T-cell (primary cell): ENCODE measurements at places on chromosomes 4 and X.

DNA sequence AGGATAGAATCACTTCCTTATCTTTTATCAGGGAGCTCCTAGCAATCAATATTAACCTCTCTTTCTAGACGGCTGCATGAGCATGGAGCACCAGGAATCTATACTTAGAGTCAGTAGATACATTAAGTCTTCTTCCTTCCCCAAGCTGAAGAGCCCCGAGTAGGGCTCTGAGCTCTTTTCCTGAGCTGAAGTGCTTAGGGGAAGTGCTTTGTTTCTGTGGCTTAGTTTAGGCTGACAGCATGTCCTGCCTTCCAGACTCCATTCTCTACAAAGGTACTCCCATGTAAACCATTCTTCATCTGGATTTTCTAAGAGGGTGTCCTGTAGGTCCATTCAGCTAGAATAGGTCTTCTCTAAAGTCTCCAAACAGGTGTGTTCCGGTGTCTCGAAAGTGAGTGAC lies 127.5 kb upstream of the AFF2 start:
- DNase-seq = no peak

DNA sequence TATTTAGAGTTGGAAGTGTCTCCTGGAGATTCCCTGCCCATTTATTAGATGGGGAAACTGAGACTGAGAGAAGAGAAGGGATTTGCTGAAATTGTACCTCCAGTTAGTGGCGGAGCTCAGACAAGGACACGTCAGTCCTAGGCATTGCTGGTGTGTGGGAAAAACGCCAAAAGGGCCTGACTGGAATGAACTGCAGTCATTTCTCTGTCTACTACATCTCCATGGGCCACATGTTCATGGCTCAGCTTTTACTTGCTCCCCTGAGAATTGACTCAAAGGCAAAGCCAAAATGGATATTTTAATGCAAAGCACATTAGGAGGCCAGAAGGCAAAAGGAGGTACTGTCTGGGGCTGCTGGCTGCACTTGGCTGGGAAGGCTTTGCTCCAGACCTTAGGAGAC lies 3.9 kb downstream of the TFDP3 start:
- no peak for DNase-seq

DNA sequence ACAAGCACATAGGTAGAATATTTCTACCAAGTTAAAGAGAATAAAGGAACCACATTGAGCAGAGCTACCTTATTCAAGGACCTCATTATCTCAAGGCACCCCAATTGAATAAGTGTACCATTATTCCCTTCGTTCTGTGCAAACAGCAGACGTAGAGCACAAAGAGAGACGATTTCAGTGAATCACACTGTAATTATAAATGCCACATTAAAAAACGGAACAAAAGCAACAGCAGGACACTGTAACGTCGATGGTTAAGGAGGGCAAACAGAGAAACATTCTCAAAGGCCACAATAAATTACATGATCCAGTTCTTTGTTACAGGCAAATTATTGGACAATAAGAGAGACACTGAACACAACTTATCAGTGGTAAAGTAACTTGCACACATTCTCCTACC lies 644.1 kb upstream of the TENM3 start:
- no peak for DNase-seq

DNA sequence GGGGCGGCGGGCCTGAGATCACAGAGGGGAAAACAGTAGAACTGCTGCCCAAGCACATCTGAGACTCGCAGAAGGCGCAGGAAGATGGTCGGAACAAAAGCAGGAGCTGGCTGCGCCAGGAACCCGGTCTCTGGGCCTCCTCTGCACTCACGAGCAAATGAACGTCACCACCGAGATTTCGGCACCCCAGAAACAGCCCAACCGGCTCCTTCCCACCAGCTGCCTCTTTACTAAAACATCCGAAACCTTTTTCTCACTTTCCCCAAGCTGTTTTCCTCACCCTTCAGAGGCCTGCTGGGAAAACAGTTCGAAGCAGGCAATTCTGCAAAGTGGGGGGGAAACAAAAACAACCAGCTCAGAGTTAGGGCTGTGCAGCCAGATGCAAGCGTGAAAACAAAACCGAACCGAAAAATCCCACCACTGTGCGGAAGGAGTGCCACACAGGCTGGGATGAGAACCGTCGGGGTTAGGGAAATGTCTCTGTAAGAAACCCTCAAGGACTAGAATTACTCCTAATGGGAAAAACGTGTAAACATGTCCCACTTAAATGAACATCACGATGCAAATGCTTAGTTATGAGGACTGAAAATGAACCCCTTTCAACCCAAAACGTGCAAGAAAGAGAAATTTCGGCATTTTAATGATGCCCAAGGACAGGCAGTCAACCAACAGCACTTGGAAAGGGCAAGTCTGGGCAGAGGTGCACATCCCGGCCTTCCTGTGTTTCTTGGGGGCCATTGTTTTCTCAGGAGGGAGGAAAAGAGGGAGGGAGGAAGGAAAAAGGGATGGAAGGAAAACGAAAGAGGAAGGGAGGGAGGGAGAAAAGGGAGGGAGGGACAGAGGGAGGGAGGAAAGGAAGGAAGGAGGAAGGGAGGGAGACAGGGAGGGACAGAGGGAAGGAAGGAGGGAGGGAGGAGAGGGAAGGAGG lies 15.8 kb downstream of the DHRSX start:
- no peak for DNase-seq

DNA sequence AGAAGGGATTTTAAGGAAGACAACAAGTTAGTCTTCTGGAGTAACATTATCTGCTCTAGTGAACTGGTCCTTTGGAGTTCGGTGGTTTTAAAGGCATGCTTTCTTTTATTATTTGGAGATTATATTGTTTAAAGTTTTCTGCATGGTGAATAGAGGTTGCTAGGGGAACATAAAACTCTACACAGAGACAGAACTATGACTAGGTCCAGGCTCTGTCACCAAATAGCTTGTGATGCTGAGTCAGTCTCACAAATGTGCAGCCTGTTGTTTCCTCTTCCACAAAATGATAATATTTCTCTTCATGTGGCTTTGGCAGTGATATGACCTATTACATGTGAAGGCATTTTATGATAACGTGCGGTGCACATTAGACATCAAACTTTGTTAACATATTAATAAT lies 132.6 kb downstream of the PACRGL start:
- DNase-seq = no peak

DNA sequence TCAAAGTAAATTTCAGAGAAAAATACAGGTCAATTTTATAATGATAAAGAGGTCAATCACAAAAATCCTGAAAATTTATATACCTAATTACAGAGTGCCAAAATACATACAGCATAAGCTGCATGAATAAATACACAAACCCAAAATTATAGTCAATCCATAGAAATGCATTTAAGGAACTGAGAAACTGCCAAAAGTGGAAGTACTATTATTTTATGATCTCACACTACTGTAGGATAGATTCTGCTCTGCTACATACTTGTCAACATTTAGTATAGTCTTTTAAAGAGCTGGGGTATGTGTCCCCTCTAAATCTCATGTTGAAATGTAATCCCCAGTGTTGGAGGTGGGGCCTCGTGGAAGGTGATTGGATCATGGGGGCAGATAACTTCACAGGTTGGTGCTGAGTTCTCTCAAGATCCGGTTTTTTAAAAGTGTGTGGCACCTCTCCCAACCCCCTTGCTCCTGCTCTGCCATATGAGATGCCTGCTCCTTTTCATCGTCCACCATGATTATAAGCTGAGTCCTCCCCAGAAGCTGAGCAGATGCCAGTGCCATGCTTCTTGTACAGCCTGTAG lies 31.8 kb downstream of the CHIC2 start:
- no peak for DNase-seq

GRCh38 chrX:25084446-25084845 lies 68.7 kb upstream of the ARX start:
- DNase-seq = no peak

GRCh38 chr4:136078976-136079375 lies 1453.3 kb downstream of the PCDH18 start:
- DNase-seq = no peak

DNA sequence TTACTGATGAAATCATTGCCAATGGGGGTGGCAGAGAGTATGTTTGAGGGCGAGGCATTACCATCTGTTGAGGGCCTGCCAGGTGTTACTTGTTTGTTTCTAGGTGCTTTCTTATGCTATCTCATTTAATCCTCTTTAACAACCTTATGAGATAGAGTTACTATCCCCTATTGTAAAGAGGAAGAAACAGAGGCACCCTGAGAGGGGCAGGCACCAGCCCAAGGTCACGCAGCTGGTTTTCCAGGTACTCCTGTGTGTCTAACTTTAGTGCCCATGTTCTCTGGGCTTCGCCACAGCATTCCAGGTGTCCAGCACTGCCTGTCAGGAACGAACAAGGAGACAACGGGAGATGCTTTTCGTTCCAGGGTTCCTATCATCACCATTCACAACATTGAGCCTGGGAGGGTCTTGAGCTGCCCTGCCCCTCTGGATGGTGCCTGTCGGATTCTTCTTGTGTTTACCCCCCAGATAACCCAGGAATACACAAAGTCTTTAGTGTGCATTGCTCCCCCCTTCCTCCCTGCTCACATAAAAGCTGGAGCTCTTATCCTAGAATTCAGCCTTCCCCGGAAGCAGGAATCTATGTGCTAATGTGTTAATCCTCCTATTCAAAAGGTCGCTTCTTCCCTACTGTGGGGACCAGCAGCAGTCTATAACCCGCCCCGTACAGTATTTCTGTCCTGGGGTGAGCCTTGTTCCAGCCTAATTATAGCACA lies 24.9 kb upstream of the GPC4 start:
- DNase-seq = no peak

- no peak for DNase-seq
These were observed 38.9 kb downstream of the ANXA10 start for GRCh38 chr4:168131196-168131595.

DNA sequence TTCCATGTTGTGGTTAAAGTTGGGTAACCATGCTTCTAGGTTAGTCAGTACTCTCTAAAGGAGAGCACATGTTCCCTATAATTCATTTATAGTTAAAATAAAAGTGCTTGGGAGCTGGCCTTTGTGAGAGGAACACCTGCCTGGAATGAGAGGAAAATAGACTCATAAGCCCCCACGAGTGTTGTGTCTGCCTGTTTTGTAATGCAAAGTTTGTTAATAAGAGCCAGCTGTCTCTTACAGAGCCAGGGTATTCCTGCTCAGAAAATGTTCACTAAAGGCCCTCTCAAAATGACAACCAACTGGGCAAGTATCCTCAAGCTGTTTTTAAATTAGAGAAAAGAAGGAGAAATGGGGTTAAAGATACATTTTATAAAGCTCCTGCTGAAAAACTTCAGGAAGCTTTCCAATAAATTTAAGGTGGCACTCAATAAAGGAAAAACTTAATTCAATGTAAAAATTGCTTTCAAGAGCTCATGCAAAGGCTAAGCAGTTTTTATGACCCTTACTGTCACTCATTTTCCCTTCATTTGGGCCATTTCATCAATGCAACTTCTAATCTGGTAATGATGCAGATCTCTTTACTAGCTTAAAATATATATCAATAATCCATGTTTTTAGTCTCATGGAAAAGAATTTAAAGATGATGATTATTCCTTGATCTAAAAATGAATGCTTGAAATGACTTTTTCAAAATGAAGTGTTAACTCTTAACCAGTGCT lies 793.6 kb downstream of the STPG2 start:
- no peak for DNase-seq

GRCh38 chrX:150167482-150168324 lies 195.4 kb upstream of the MAMLD1 start:
- no peak for DNase-seq

DNA sequence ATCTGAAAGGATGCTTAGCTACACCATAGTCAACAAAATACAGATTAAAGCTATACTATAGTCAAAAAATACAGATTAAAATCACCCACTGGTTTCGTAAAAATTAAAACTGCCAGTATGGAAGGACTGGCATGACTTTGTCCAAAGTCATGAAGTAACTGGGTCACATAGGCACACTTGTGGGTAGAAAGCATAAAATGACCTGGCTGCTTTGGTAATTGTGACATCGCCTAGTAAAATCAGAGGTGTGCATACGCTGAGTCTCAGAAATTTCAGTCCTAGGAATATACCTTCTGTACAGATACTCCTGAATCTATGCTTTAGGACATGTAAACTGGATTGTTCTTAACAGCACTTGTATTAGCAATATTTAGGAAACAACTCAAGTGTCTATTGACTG lies 28.1 kb downstream of the CLNK start:
- DNase-seq = no peak

GRCh38 chrX:72568406-72569092 lies 4.1 kb downstream of the HDAC8 start:
- no peak for DNase-seq

DNA sequence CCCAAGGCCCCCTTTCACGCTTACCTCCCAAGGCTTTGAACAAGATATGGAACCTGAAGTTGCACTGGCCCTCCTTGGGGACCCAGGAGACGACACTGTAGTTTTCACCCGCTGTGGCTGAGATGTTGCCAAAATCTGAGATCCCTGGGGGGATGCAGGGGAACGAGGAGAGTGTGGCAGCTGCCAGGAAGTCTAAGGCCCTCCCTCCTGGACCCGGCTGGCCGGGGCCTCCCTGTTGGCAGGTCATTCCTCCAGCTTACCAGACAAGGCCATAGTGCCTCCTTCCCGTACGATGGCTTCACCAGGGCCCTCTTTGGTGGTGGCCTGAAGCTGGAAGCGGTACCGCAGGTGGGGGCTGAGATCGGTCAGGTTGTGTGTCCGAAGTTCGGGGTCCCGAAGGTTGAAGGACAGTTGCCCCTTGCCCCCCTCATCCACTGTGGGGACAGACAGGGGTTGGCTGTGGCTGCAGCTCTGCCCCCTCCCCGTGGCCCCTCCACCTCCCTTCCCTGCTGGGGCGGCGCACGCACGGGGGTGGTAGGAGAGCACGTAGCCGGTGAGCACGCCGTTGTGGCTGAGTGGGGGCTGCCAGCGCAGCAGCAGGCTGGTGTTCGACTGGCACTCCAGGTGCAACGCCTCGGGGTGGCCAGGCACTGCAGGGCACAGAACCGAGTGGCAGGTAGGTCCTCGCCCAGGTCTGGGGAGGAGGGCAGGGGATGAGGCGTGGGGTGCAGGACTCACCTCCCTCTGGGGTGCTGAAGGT lies 21.2 kb downstream of the L1CAM start:
- no peak for DNase-seq

- no peak for DNase-seq
These were observed 95.4 kb downstream of the PARM1 start for GRCh38 chr4:75028196-75028854.

DNA sequence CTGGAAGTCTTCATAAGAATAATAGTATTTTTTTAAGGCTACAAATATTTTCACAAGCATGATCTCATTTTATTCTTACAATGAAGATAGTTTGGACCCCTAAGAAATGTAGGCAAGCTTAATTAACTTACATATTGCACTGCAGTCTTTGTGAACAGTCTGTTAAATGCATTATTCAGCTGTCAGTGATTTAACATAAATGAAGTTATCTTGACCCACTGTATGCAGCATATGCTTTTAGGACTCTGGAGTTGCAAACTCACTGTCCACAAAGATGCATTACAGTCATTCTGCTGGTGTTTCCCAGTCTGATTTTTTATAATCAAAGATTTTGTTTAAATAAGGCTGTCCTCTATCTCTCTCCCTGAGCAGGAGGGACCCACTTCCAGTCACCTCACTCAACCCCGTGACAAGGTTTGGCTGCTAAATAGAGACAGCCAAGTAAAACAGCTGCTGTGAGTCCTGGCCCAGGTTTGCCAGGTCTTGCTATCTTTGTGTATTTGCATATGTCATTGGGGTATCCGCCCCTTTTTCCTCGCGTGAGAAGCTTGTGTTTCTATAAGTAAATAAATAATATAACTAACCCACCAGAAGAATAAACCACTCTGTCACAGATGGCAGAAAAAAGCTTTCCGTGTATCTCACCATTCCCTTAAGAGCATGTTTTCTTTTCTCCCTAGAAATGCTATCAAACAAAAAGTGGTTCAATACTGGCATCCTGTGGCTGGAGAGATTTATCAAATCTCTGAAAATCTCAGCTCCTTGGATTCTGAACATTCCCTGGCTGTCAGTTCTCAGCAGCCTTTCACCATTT lies 67.0 kb downstream of the SLC7A11 start:
- no peak for DNase-seq

- DNase-seq = no peak
These were observed 448.9 kb downstream of the FSTL5 start for GRCh38 chr4:161714931-161715330.
